ENCODE measurements at places on chromosomes 4 and X.

GRCh38 chr4:40325406-40326019 lies 9.6 kb upstream of the CHRNA9 start:
- peak; percentile 16 for DNase-seq

DNA sequence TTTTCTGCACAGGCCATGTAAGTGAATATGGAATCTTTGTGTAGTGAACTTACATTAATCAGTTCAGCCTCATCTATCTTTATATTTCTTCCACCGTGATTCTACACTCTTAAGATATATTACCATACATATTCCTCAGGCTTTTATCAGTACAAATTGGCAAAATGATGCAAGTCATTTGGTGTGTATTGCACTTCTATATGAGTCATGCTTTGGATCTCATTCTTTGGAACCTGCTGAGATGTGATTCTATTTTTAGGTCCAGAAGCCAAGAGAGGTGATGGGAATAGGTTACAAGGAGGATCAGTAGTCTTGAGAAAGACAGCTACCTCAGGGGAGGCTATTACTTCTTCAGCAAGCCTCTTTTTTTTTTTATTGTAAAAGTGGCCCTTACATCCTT lies 204.4 kb downstream of the ZNF330 start:
- no peak for DNase-seq

DNA sequence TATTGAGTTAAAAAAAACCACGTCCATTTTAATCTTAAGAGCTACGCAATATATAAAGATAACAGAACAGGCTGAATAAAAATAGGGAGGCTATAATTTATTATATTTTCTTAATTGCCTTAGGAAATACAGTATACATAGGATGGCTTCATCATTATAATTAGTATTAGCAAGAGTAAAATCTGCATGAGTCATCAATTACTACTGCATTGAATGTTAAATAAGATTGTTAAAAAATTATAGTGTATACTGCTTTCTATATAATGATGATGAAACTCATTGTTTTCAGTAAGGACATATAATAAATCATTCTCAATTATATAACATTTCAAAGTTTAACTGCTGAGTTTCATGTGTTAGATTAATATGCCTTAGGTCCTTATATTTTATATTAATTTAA lies 133.4 kb upstream of the GRID2 start:
- DNase-seq = no peak

DNA sequence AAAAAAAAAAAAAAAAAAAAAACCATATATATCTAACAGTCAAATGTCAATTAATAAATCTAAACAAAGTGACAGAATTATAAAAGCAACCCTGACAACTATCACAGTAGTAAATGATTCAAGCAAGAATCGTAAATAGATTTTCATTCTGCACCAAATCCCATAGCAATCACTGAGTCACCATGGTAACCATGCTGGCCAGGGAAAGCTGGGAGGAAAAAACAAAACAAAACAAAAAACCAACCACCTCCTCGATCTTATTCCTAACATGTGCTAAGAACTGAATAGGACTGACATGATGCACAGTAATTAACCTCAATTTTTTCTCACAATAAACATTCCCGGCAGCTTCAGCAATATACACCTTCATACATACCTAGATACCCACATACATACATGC lies 30.6 kb upstream of the RAB40A start:
- no peak for DNase-seq

GRCh38 chrX:997631-998137 lies 214.8 kb downstream of the CRLF2 start:
- no peak for DNase-seq

GRCh38 chrX:13216139-13216538 lies 103.7 kb downstream of the ATXN3L start:
- no peak for DNase-seq

GRCh38 chr4:67483868-67484602 lies 61.3 kb downstream of the CENPC start:
- DNase-seq = no peak

- DNase-seq = no peak
These were observed 340.1 kb upstream of the CTSO start for GRCh38 chr4:156293657-156294297.

- DNase-seq = no peak
These were observed 49.7 kb downstream of the TMPRSS11F start for GRCh38 chr4:68079928-68080327.

GRCh38 chr4:24624381-24624780 lies 40.0 kb upstream of the DHX15 start:
- no peak for DNase-seq

GRCh38 chr4:182235021-182235795 lies 8.0 kb upstream of the TENM3 start:
- DNase-seq = no peak

DNA sequence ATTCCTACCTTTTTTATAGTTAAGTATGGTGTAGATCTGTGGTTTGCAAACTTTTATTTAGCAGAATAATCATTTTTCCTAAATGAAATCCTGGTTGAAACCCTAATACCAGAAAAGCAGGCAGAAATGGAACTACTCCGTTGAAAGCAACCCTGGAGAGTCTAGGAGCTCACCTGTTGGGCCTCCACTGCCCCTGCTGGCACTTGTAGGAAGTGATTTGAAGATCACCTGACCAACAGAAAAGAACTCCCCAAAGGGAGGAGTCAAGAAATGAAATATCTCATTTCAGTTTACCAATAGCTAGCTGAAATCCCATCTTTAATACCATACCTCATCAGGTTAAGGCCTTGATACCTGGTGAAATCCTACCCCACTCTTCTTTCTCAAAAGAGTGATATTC lies 277.1 kb downstream of the KLHL13 start:
- no peak for DNase-seq

GRCh38 chrX:131558562-131558961 lies 14.7 kb downstream of the OR13H1 start:
- no peak for DNase-seq

- no peak for DNase-seq
These were observed 103.8 kb upstream of the CXCL13 start for GRCh38 chr4:77501851-77502250.

- no peak for DNase-seq
These were observed 236.7 kb upstream of the MAB21L2 start for GRCh38 chr4:150345207-150345744.

GRCh38 chr4:5014007-5014682 lies 5.1 kb downstream of the CYTL1 start:
- DNase-seq = no peak

- DNase-seq = no peak
These were observed 505.6 kb downstream of the RAPGEF2 start for GRCh38 chr4:159608436-159608835.

- DNase-seq = no peak
These were observed 38.1 kb upstream of the ARSH start for GRCh38 chrX:2967998-2968909.

Data from activated T-helper 1 cell treated with anti-CD3 and anti-CD28 coated beads, Interleukin-2, amount 50 U/mL, for 16 hours (primary cell).